ENCODE measurements at places on chromosomes 5 and 9.

GRCh38 chr5:168529374-168530234, 499 bp downstream of the FBLL1 start:
- DNase-seq: no peak

DNA sequence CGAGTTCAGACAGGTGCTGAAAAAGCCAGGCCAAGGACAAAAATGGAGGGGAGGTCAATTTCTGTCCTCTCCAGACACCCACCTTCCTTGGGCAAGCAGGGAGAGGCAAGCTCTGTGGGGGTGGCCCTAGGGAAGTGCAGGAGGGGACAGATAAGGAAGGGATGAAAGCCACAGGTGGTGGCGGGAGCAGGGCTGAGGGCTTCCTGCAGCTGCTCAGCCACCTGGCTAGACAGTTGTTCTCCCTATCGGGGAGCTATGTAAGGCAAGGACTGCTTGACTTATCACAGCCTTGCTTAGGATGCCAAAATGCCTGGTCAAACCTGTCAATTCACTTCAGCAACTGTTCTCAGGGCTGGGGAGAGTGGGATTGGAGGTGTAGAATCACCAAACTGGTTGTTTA, 266.1 kb downstream of the ZSWIM6 start:
- DNase-seq: no peak

DNA sequence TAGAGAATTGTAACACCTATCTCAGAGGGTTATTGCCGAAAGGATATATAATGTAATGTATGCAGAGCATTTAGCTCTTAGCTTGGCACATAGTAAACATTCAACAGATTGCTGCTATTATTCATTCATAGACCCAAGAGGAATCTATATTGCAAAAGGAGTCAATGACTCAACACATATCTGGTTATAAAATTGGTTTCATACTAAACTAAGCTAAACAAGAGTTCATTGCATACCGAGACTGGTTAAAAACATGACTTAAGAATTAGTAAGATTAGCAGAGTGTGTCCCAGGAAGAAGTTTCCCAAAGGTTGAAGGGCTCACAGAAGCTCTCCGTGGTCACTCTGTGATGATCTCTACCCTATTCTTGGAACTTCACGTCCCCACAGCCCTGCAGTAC, 339.6 kb upstream of the CCNH start:
- no peak for DNase-seq

GRCh38 chr5:126363658-126364057, 59.6 kb upstream of the GRAMD2B start:
- DNase-seq: no peak

DNA sequence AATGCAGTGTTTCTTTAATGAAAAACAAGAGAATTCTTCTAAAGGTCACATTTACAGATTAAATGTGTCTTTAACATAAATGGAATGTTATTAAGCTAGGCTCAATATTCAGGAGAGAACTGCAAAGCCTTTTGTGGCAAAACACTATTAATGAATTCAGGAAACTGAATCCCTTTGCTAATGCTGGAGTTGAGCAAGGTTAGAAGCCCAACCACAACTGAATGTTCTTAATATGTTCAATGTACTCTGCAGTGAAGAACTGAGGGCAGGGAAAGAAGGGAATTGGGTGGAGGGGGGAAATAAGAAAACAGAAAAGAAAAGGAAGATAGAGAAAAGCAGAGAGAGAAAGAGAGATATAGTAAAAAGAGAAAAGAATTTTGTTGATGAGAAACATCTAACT, 276.7 kb upstream of the TMEM161B start:
- no peak for DNase-seq

GRCh38 chr9:29806937-29807618, 2233.8 kb upstream of the C9orf72 start:
- DNase-seq: no peak

DNA sequence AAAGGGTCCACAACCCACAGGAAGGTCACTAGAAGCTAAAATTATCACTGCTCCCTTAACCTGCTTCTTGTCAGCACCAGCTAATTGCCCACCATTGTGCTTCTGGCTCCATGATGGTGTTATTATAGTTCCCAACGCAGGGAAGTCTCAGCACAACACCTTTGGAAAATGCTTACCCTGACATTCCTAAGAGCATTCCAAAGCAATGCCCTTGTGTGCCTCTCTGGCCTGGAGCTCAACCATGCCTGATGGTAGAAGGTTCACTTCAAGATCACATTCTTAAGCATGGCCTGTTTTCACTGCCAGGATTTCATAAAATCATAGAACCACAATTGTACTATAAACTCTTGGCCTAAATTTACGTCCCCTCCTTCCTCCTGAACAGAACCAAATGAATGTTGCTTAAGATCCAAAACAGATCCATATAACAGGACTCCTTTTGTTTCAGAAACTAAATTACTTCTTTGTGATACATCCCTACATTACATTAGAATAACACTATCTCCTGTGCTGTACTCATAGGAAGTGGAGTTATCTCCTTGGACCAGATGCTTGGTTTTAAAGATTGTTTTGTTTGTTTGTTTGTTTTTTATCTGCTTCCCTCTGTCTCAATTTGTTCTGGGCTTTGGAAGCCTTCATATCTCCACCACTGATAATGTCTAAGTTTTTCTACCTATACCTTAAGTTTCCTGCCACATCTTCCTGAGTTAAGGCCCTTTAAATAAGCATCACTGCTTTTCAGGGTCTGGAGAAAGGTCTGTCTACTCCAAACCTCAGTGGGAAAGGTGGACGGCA, 32.1 kb downstream of the ARL15 start:
- peak; percentile 41 for DNase-seq

DNA sequence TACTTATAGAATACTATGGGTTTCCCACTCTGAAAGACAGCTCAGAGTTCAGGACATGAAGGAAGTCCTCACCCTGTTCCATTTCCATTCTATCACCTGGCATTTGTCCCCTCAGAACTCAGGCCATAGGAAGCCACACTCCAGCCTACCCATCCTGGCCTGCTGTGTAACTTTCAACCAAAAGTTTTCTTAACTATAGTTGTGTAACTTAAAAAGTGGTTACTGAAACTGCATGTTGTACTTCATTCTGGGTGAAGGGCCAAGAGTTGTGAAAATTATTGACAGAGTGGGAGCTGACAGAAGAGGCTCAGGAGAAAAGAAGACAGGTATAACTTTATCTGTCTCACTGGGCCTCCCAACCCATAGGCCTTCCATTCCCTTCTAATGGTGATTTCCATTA, 212.5 kb downstream of the RAB3C start:
- DNase-seq: no peak

- DNase-seq: no peak
Observed at GRCh38 chr5:22964632-22965031, 111.5 kb upstream of the CDH12 start.

GRCh38 chr9:94554439-94555331, at the start of gene PCAT7:
TSS of gene PCAT7 (plus strand) at chr9:94555083.
- peak; percentile 22 for DNase-seq

DNA sequence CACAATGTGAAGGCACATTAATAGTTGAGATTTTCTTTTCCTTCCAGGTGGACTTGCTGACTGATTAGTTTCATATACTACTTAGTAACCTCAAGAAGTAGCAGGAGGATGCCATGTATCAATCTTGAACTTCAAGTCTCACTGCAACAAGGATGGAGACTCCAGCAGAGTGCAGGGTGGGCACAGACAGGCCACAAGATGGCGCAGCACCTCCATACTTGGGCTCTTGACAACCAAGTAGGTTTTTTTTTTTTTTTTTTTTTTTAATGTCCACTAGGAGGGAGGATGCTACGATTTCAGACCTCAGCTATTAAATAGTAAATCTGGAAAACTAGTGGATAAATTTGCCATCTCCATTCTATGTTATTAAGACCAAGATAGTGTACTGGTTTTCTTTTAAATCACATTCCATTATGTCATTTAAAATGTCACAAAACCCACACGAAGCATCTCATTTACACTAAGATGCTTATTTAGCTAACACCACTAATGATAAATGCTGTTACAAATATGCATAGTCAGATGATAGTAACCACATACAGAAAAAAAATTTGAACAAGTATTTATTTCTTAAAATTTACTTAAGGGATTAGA, 58.6 kb downstream of the IL6ST start:
- DNase-seq: peak; percentile 77

- DNase-seq: peak; percentile 80
Observed at GRCh38 chr5:31741496-31741895, 102.6 kb downstream of the PDZD2 start.

- DNase-seq: no peak
Observed at GRCh38 chr5:1169211-1170115, 31.9 kb upstream of the SLC6A19 start.

- DNase-seq: no peak
Observed at GRCh38 chr5:3430691-3431090, 164.9 kb upstream of the IRX1 start.

GRCh38 chr9:102514541-102514940, 480.6 kb upstream of the CYLC2 start:
- no peak for DNase-seq

DNA sequence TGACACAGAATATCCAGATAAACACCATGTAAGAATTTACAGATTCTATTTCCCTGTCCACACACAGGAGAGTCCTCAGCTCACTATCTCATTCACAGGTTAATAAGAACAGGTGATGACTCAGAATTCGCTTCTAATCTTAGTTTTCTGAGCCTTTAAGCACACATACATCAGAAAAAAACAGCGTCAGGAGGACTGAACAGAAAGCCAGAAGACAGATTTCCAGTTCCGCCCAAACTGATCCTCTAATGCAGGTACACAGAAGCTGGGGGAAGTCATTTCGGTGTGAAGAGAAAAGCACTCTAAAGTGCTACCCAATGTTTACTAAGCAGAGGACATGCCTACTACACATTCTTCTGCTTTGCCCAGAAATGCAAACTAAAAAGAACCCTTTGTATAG, 1.6 kb downstream of the CEMIP2 start:
- DNase-seq: no peak

GRCh38 chr9:101434998-101435397, 576 bp downstream of the ALDOB start:
- DNase-seq: no peak

- no peak for DNase-seq
Observed at GRCh38 chr5:143149759-143150158, 253.7 kb downstream of the NR3C1 start.

GRCh38 chr5:43661102-43661501, 58.1 kb downstream of the NNT start:
- DNase-seq: peak; percentile 25
